ENCODE measurements at places on chromosomes 4 and X.

DNA sequence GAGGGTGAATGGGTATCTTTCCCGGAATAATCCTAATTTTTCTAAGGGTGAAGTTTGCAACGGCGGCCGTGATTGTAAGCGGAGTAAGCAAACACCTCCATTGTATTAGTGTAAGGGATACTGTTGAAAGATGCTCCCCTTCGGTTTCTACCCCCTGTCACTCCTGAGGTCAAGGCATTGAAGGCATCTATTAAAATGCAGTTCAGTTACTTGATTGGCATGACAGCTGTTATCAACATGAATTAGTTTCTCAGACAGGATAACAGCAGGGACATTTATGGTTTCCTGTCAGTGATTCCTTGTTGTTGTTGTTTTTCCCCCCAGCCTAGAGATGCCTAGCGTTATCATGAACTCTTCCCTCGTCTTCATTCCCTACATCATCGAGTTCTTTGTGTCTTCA, 552 bp downstream of the SLC25A14 start:
- DNase-seq = no peak

DNA sequence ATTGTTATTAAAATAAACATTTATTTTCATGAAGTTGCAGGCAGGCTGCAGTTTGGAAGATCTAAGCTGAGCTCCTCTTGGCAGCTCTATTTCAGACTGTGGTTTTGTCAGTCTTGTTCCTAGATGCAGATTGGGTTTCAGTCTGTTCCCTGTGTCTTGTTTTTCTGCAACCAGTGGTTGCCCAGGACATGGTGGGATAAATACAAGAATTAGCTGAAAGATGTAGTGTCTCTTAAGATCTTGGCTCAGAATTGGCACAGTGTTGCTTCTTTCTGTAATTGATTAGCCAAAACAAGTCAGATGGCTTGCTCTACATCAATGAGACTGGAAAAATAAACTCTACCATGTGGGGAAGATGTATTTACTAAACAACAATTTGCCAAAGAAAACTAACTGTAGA, 283.0 kb upstream of the BOD1L1 start:
- no peak for DNase-seq

DNA sequence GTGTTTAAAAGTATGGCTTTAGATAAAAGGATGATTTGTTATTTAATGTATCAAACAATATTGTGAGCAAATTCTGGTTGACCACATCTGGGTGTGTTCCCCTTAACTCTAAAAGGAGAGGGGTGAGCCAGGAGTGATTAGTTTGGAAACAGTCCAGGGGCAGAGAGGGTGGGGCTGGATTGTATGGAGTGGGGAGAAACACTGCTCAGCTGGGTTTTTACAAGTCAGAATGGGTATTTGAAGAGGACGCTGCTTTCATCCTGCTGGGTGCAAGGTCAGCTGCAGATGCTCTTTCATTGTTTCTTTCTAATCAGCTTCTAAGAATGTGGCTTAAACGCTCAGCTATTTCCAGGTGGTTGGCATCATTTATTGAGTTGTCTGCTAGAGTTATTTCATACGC, 82.8 kb upstream of the LIMCH1 start:
- no peak for DNase-seq

DNA sequence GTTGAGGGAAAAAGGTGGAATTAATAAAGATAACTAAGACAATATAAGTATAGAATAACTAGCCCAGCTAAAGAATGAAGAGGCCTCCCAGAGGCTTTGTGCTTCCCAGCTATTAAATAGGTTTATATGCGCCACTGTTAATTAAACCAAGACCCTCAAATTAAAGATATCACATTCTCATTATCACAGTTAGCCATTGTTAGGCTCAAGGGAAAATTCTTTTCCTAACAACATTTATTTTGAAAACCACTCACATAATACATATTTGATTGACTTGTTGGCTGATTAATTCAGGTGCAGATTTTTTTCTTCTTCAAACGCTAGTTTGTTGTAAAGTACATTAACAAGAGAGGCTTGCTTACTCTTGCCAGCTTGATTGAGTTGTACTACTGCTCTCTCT, 216.8 kb upstream of the TRAM1L1 start:
- no peak for DNase-seq

GRCh38 chr4:123825596-123826291, 429.1 kb downstream of the SPRY1 start:
- DNase-seq = no peak

DNA sequence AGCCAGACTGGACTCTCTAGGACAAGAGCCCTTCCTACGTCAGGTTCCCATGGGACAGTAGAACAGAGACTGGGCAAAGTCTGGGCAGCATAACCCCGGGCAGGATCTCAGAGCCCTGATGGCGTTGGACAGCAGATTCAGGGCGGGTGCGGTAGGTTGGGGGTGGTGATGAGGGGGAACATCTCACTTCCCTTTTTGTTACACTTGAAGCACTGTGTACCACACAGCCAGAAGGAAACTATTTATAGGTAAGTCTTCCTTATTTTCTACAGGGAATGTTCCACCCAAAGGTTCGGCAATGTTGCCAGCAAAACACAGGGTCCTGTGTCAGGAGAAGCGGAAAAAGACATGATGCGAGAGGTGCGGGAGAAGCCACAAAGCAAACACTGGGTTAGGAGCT, 54.3 kb downstream of the TSC22D3 start:
- no peak for DNase-seq

All from activated gamma-delta T cell treated with anti-CD3 and anti-CD28 coated beads, Interleukin-2, amount 50 U/mL, for 16 hours (primary cell).